ENCODE measurements at places on chromosomes 3 and 15. TPM values are rescaled to one million over a fixed set of nuclear protein-coding genes. Genes with fewer than 3 reads are reported as not detected.

DNA sequence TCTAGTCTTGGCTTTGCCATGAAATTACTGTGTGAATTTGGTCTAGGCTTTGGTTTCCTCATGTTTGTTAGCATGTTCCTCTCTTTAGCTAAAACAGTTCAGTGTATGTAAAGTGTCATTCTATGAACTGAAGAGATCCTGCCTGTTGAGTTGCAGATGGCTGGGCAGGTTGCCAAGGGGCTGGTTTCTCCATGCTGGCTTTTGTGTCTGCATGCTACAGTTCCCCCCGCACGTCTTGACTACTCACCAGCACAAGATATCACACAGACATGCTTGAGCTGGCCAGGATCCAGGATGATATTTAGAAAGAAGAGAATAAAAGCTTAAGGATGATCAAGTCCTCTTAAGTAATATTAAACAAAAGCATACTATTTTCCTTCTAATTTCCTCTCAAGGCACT, 90.2 kb downstream of the CERS3 start:
- peak; percentile 79 for DNase-seq

DNA sequence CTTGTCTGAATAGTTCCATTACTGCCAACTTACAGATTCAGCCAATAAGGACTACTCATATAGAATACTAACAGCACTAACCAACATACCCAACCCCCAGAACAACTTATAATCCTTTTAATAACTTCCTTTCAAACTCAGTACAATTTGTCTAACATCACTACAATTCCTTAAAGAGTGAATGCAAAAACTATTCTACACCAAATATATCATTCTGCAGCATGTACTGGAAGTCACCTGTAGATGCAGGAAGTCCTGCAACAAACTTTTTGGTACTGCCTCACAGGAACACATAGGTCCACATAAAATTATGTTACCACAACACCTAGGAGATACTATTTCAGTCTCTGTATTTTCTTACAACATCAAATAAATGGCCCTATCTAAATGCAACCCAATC, 2.1 kb downstream of the CCNL1 start:
- no peak for DNase-seq

GRCh38 chr3:14440168-14440518, 37.7 kb downstream of the SLC6A6 start:
- DNase-seq = no peak

GRCh38 chr3:79255702-79256101, 512.1 kb downstream of the ROBO1 start:
- DNase-seq = no peak

GRCh38 chr15:69475769-69476358, 23.2 kb downstream of the RPLP1 start:
- peak; percentile 85 for DNase-seq

DNA sequence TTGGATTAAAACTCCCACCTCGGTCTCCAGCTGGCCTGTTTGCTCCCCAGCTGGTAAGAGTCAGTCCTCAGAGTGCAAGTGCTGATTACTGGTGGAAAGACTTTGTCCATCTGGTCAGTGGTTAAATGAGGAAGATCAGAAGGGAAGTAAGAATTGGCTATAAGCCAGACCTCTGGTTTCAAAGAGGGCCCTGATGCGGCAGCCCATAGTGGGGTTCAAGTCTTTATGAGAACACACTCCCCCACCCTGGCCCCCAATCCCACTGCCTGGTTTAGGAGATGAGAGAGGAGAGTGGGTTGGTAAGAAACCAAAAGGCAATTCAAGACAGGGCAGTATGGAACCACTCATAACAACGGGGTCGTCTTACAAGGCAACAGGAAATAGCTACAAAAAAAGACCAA, 65.0 kb downstream of the FRMD4B start:
- DNase-seq = peak; percentile 70

GRCh38 chr15:67194171-67195114, 60.0 kb downstream of the AAGAB start:
- DNase-seq = no peak

DNA sequence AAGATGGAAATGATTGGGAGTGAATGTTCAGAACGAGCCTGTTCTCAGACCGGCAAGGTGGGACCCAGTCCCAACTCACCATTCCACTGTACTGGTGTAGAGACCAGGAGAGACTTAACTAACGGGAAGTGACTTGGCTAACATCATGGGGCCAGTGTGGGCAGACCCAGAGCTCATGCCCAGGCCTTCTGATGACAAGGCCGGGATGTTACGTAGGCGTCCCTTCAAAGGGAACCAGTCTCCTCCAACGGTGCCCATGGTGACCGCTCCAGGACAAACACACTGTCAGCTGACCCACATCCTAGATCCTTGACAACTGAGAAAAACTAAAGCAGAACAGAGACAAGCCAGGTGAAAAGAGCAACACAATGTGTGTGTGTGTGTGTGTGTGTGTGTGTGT, 128.4 kb upstream of the HACD2 start:
- no peak for DNase-seq

- DNase-seq = no peak
Observed at GRCh38 chr15:78387246-78388037, 47.3 kb downstream of the CRABP1 start.

- no peak for DNase-seq
Observed at GRCh38 chr15:27250223-27250622, 279.2 kb downstream of the GABRG3 start.

DNA sequence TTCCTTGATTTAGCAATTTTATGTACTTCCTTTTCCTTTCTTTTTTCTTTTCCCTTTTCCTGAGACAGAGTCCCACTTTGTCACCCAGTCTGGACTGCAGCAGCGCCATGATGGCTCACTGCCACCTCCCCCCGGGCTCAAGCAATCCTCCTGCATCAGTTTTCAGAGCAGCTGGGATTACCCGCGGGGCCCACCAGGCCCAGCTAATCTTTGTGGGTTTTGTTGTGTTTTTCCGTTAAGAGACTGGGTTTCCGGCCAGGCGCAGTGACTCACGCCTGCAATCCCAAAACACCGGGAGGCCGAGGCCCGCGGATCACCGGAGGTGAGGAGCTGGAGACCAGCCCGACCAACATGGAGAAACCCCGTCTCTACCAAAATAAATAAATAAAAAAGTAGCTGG, 17.7 kb downstream of the GOLGA8S start:
- DNase-seq = no peak

DNA sequence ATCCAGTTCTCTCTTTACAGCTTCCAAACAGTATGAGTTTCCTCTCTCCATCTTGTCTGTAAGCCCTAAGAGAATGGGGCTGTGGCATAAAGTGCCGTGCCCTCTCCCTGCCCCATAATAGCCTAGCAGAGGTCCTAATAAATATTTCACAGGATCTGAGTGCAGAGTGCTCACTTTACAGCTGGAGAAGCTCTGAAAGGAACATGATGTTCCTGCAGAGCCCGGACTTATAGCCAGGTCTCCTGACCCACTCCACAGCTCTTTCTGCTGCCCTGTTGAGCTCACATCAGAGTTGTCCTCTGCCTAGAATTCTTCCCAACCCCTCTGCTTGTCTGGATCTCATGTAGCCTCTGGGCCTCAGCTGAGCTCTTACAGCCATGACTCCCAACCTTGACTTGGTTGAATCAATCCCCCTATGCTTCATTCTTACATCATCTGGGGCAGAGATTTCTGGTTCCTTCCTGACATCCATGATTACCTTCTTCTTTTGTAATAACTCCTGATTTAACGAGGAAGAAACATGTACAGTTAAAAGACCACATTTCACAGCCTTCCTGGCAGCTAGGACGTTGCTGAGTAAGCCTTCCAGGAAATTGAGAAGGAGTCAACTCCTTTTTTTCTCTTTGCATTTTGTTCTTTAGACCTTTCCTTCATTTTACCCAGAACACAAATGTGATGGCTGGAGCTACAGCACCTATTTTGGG, 135.3 kb downstream of the RPLP1 start:
- no peak for DNase-seq

DNA sequence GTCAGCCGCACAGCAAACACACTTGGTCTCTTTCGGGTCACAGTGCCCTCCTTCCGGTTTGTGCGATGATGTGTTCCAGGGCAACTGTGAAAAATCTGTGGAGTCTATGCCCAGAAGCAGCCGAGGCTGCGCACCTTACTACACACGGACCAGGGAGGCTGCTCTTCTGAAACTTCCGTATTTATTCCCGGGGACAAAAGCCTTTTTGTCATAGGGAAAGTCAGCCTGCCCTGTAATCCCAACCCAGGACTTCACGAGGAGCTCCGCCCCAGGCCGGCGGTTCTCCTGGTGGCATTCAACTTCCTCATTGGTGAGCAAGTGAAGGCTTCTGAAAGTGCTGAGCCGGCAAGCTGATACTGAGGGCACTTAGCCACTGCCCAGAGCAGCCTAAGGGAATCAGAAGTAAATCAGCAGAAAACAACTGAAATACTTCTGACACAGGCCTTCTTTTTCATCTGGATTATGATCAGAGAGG, 126.5 kb downstream of the FMN1 start:
- peak; percentile 74 for DNase-seq

GRCh38 chr3:169811631-169812331, 889 bp upstream of the LRRIQ4 start:
- DNase-seq = peak; percentile 64

- no peak for DNase-seq
Observed at GRCh38 chr3:98743071-98743470, 20.1 kb upstream of the ST3GAL6 start.

DNA sequence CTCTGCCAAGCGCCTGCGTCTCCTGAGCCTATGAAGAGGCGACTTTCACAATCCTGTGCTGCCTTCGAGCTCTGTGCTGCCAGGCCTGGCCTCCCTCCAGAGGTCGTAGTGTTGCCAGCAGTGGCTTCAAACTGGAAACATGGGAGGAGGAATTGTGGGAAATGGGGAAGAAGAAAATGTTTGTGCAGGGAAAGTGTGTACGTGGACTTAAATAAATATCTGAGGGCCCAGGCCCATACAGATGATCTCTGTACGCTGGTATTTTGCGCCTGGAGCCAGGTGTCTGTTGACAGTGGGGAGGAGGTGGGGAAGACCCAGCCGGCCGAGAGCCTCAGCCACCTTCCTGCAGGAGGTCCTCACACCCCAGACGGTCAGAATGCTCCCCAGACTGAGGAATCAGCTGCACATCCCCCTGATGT, 44.6 kb downstream of the ZBTB38 start:
- peak; percentile 98 for DNase-seq

DNA sequence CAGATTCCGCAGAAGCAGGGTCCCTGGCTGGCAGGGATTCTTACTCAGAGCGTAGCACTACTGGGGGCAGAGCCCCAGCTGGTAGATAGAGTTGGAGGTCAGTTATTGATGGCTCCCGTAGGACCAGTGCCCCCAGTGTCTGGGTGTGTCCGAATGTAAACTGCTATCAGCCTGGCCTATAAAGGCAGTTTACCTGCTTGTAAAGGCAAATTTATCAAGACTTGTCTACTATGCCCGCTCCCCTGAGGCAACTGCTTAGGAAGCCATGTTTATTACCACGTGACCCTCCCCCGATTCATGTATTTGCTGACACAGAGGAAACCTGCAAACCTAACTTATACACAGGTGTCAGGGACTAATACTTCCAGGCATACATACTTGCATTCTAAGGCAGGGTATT, 607 bp upstream of the PPP1R14D start:
- no peak for DNase-seq

GRCh38 chr3:95437409-95437808, 1374.5 kb downstream of the NSUN3 start:
- no peak for DNase-seq

- no peak for DNase-seq
Observed at GRCh38 chr3:96491023-96491422, 323.4 kb upstream of the EPHA6 start.

DNA sequence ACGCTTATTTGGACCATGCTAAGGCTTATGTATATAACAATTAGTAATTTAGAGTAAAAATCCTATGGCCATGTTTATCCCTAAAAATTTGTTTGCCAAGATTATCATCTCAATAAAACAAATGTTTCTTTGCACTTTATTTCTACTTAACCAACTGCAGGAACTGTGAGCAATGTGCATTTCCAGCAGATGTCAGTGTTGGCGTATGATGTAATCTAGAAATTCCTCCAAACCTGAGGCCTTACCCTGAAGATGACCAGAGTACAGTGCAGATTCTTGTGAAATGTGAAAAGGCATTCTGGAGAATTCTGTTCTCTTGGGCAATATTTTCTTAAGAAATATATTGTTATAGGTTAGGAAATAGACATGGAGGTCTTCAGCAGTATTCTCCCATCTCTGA, 205.9 kb downstream of the MBNL1 start:
- DNase-seq = no peak

GRCh38 chr15:71275098-71275497, 159.8 kb downstream of the THSD4 start:
- no peak for DNase-seq

- DNase-seq = no peak
Observed at GRCh38 chr15:35481992-35482391, 64.0 kb downstream of the DPH6 start.

DNA sequence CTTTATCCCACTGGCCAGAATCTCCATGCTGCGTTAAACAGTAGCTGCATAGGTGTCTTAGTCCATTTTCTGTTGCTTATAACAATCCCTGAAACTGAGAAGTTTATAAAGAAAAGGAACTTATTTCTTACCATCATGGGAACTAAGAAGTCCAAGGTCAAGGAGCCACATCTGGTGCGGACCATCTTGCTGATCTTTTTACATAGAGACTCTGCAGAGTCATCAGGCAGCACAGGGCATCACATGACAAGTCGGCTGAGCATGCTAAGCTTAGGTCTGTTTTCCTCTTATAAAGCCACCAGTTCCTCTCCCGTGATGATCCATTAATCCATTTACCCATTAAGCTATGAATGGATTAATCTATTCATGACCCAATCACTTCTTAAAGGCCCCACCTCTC, 22.4 kb upstream of the FAM174B start:
- no peak for DNase-seq

Gene AGBL1
- 0.28 TPM for total RNA-seq

Gene TTLL13
- total RNA-seq = not detected

Gene CCNB2
- total RNA-seq = 1.9 TPM

Gene TAMM41
- total RNA-seq = 10.0 TPM

Gene SPINK8
- not detected for total RNA-seq

Gene FAM98B
- 12.5 TPM for total RNA-seq

Gene MESP1
- 2.7 TPM for total RNA-seq

Gene SERPINI2
- total RNA-seq = not detected

Gene MESP2
- total RNA-seq = not detected

Gene COL8A1
- total RNA-seq = 20.6 TPM
